SJCRH30 (cell line): ENCODE measurements at places on chromosomes 2 and 18. TPM values are rescaled to one million over a fixed set of nuclear protein-coding genes. Genes with fewer than 3 reads are reported as not detected.

GRCh38 chr2:232139786-232140562 is 178.5 kb downstream of the DIS3L2 start:
- peaks cover 26% of the 10 kb centered on the region for H3K4me1 ChIP-seq
- H3K27me3 ChIP-seq, result no peaks in the 10 kb centered on the region
- H3K36me3 ChIP-seq, result no peaks in the 10 kb centered on the region
- no peak for DNase-seq
- no peak overlapping the region; the same call in 1 of the 2 replicates for H3K27ac ChIP-seq

DNA sequence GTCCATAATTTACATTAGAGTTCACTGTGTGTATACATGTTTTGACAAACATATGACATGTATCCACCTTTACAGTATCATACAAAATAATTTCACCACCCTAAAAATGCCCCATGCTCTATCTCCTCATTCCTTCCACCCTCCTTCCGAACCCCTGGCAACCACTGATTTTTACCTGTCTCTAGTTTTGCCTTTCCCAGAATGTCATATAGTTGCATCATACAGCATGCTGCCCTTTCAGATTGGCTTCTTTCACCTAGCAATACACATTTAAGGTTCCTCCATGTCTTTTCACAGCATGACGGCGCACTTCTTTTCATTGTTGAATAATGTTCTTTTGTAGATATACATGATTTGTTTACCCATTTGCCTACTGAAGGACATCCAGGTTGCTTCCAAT is 10.4 kb downstream of the LRPPRC start:
- H3K27me3 ChIP-seq, result no peaks in the 10 kb centered on the region
- peaks cover 83% of the 10 kb centered on the region for H3K36me3 ChIP-seq
- no peaks in the 10 kb centered on the region for H3K4me1 ChIP-seq

DNA sequence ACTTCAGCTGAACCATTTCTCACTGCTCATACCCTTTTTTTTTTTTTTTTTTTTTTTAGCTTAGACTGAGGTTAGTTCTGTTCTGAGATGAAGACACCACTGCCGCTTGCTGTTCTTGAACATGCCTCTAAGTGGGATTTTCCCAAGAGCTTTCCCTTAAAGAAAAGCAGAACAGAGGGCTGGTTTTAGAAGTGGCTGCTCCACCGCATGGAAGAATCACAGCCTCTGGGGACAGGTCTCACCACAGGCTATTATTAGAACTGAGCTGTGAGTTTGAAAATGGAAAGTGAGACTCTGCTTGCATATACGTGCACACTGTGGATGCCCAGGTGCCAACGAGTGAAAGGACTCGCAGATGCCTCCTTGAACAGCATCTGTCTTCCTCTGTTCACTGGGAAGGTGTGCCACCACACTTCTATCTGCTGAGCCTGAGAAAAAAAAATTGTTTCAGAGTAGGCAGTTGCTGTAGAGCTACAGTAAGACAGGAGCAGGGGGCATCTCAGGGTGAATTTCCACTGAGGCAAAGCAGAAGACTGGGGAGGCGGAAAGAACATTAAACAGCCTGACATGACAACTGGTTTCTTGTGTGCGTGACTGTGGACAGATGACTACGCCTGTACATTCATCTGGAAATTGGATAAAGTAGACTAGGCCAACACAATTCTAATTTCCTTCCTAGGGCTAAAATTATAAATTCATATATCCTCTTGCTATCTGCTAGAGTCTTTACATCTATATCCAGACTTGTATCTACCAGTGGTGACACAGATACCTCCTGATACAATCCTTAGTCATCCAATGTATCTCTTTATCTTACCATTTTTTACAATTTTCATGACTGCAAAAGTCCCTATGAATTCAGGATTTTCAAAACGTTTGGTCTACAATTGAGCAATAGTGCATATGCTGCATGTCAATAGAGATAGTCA is 1045.7 kb upstream of the CELF4 start:
- H3K36me3 ChIP-seq, result no peaks in the 10 kb centered on the region
- H3K4me1 ChIP-seq, result no peaks in the 10 kb centered on the region
- H3K27ac ChIP-seq, result no peak overlapping the region
- H3K4me3 ChIP-seq, result no peak overlapping the region
- no peaks in the 10 kb centered on the region for H3K27me3 ChIP-seq

GRCh38 chr18:13285874-13286273 is 67.3 kb downstream of the LDLRAD4 start:
- no peak overlapping the region for H3K27ac ChIP-seq
- no peaks in the 10 kb centered on the region for H3K27me3 ChIP-seq
- no peaks in the 10 kb centered on the region for H3K4me1 ChIP-seq
- no peaks in the 10 kb centered on the region for H3K36me3 ChIP-seq

DNA sequence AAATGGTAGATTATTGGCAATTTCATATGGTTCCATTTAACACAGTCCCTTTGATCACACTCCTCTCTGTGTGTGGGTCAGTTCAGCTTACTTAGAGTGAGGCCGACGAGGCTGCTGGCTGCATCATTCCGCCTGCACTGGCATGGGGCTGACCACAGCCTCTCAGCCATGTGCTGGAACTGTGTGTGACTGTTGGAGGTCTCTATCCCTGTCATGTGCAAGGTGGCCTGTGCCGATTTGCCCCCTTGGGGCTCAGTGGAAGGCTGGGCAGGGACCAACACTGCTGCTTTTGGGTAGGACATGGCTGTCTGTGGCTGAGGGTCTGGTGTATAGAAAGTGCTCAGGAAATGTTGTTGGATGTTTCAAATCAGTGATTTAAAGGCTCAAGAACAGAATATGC is 454.0 kb upstream of the HS6ST1 start:
- H3K27ac ChIP-seq, result no peak overlapping the region
- H3K27me3 ChIP-seq, result no peaks in the 10 kb centered on the region
- no peak for DNase-seq
- no peak overlapping the region for H3K4me3 ChIP-seq

- no peaks in the 10 kb centered on the region for H3K4me1 ChIP-seq
- no peak overlapping the region for H3K27ac ChIP-seq
- H3K27me3 ChIP-seq, result peaks cover 4% of the 10 kb centered on the region; the same call in 1 of the 2 replicates
- H3K36me3 ChIP-seq, result no peaks in the 10 kb centered on the region
- no peak overlapping the region for H3K4me3 ChIP-seq
Measured at GRCh38 chr2:162473-163382, 101.1 kb downstream of the SH3YL1 start.

- no peak overlapping the region for H3K27ac ChIP-seq
- 0 out of 2 replicates have a peak, but pooled peaks cover 2% of the 10 kb centered on the region for H3K4me1 ChIP-seq
- H3K36me3 ChIP-seq, result no peaks in the 10 kb centered on the region
- H3K27me3 ChIP-seq, result no peaks in the 10 kb centered on the region
Measured at GRCh38 chr2:165253178-165253577, 14.0 kb downstream of the SCN2A start.

- no peaks in the 10 kb centered on the region for H3K27me3 ChIP-seq
- H3K4me1 ChIP-seq, result peaks cover 16% of the 10 kb centered on the region
- H3K27ac ChIP-seq, result no peak overlapping the region
- 0 out of 2 replicates have a peak, but pooled peaks cover 3% of the 10 kb centered on the region for H3K36me3 ChIP-seq
- no peak overlapping the region for H3K4me3 ChIP-seq
Measured at GRCh38 chr2:42193722-42194187, 24.6 kb downstream of the EML4 start.

GRCh38 chr2:157822993-157823392 is 53.1 kb downstream of the ACVR1 start:
- H3K27ac ChIP-seq, result no peak overlapping the region
- no peak overlapping the region for H3K4me3 ChIP-seq
- no peaks in the 10 kb centered on the region for H3K27me3 ChIP-seq

- H3K27me3 ChIP-seq, result no peaks in the 10 kb centered on the region; the same call in 1 of the 2 replicates
- no peak for DNase-seq
- peaks cover 11% of the 10 kb centered on the region for H3K4me1 ChIP-seq
- no peak overlapping the region for H3K27ac ChIP-seq
- no peaks in the 10 kb centered on the region for H3K36me3 ChIP-seq
- H3K4me3 ChIP-seq, result no peak overlapping the region
Measured at GRCh38 chr2:149156971-149157740, 118.7 kb downstream of the LYPD6B start.

DNA sequence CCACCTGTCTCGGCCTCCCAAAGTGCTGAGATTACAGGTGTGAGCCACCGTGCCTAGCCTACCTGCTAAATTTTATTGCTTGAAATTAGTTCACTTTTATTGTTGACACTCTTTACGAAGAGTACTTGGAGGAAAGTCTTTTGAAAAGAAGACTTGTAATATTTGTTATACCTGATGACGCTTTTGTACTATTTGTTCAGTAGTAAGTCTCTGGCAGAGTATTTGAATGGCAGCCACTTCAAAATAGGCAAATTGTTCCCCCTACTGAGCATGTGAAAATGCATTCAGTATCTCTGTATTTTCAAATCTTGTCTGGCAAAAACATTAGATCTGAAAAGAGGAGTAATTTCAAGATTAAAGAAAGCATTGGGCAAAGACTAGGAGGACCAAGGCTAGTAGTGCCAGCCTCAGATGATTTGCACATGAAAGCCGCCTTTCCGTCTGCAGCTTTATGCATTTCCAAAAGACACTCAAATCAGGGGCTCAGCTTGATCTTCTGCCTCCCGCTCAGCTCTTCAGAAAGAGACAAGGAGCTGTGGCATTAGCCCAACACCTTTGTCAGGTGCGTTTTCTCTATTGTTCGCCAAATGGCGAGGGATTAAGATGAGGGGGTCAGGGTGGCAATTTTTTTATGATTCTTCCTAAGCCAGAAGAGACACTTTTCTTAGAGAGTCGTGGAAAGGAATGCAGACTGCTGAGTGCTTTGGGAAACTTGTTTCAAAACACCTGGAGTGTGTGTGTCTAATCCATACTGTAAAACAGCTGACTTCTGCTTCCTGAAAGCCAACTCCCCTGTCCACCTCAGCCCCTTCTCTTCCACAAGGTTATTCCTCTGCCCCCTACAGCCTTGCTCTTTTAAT is 18.8 kb upstream of the FOXI3 start:
- no peak overlapping the region for H3K4me3 ChIP-seq
- H3K27ac ChIP-seq, result no peak overlapping the region
- no peaks in the 10 kb centered on the region for H3K36me3 ChIP-seq
- H3K4me1 ChIP-seq, result no peaks in the 10 kb centered on the region; the same call in 1 of the 2 replicates

Gene PLGLB2
- total RNA-seq, result 0.28 and 0.40 TPM in 2 replicates

Gene WNT10A
- 0.10 and 0.28 TPM in 2 replicates for total RNA-seq

Gene CKAP2L
- 31.0 and 33.7 TPM in 2 replicates for total RNA-seq

Gene GREB1L
- total RNA-seq, result not detected in 2 replicates

Gene TGFA
- total RNA-seq, result 7.8 and 8.9 TPM in 2 replicates

Gene RANBP2
- 107 and 120 TPM in 2 replicates for total RNA-seq

Gene ALMS1
- 63.8 and 72.8 TPM in 2 replicates for total RNA-seq

Gene PASK
- 20.4 and 23.3 TPM in 2 replicates for total RNA-seq

Gene KIAA2012
- total RNA-seq, result 0.08 TPM in 1 of 2 replicates, not detected in the other

Gene GAREM1
- 5.1 and 5.4 TPM in 2 replicates for total RNA-seq

Gene CLEC4F
- total RNA-seq, result not detected in 2 replicates
